ENCODE measurements at places on chromosomes 2 and 18. TPM values are rescaled to one million over a fixed set of nuclear protein-coding genes. Genes with fewer than 3 reads are reported as not detected.

DNA sequence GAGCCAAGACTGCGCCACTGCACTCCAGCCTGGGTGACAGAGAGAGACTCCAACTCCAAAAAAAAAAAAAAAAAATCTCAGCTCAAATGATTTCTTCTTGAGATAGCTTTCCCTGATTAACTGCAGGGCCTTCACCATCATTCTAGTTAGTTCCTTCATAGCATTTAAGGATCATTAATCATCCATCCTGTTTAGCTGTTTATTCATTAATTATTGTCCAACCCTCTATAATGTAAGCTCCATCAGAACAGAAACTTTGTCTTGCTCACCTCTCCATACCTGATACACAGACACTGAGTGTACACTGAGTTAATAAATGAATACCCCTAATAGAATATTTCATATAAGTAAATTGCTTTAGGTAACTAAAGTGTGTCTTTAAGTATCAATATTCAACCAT lies 42.2 kb upstream of the ENOSF1 start:
- H3K4me1 ChIP-seq = no peaks in the 10 kb centered on the region
- DNase-seq = no peak
- no peaks in the 10 kb centered on the region for H3K27me3 ChIP-seq
- no peak overlapping the region for H3K27ac ChIP-seq
- H3K36me3 ChIP-seq = no peaks in the 10 kb centered on the region

DNA sequence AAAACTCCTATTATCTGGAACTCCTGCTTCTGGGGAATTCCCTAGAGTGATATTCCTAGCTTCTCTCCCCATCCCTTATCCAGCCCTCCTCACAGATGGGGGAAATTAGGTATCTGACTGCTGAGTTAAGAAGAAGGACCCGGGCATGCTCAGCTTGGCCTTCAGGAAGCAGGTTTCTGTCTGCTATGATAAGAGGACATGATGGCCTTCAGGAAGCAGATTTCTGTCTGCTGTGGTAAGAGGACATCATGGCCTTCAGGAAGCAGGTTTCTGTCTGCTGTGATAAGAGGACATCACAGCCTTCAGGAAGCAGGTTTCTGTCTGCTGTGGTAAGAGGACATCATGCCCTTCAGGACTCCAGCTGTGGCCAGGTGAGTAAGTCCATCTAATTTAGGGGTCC lies 65.2 kb downstream of the PLEKHM3 start:
- DNase-seq = no peak
- no peak overlapping the region for H3K27ac ChIP-seq
- H3K4me3 ChIP-seq = no peak overlapping the region
- no peaks in the 10 kb centered on the region for H3K4me1 ChIP-seq
- peaks cover 6% of the 10 kb centered on the region for H3K36me3 ChIP-seq

DNA sequence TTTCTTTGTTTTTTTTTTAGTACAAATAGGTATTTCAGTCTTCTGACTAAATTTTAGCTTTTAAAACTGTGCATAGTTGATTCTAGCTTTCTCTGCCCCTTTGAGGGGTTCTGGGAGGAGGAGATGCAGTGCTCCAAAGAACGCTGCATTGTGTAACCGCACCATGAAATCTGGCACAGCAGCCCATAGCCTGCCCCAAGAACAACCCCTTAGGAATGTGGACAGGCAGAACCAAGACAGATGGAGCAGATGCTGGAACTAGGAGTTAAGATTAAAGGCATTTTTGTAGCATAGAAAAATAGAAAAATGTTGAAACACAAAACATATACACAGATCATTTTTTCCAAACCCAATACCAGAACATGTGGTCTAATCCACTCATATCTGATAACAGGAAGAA lies 187.5 kb downstream of the SCG2 start:
- no peaks in the 10 kb centered on the region for H3K27me3 ChIP-seq
- no peak overlapping the region for H3K27ac ChIP-seq
- no peaks in the 10 kb centered on the region for H3K4me1 ChIP-seq
- H3K36me3 ChIP-seq = no peaks in the 10 kb centered on the region

DNA sequence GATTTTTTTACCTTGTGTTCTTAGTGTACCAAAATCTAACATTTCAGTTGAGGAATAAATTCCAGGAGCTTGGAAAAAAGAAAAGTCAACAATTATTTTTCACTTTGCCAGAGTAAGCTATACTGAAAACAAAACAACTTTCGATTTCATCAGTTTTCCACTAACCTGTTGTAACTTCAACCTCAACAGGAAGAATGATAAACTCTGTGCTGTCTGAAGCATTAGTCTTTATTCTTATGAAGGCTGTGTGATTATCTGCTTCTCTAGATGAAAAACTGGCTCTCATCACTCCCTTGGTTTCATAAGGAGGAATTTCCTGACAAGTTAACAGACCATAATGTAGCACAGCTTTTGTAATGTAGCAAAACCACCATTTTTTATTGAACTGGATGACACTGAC lies 121.2 kb downstream of the ZAP70 start:
- no peak for DNase-seq
- H3K27me3 ChIP-seq = no peaks in the 10 kb centered on the region
- H3K4me3 ChIP-seq = no peak overlapping the region
- no peak overlapping the region for H3K27ac ChIP-seq

GRCh38 chr2:24360963-24361330 lies 611 bp upstream of the ITSN2 start:
- H3K36me3 ChIP-seq = no peaks in the 10 kb centered on the region
- DNase-seq = no peak
- peak overlapping the region; percentile 97 for H3K27ac ChIP-seq
- no peaks in the 10 kb centered on the region for H3K27me3 ChIP-seq

DNA sequence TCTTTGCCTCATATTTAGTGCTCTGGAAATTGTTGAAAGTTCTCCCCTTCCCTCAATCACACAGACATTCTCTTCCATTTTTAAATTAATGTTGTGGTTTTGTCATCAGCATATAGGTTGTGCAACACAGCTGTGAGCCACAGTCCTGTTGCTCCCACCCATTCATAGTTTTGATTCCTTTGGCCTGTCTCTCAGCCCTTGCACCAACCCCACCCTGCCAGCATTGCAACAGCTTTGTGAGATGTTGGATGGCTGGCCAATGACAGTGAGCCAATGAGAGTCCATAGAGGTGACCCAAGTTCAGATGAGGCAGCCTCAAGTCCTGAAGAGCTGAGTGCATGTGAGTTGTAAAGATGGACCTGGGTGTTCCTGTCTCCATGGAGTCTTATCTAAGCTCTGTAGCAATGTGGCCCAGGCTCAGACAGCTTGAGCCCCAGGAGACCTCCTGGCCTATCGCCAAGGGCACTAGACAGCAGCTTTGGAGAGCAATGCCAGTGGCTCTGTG lies 775.5 kb downstream of the RNF144A start:
- H3K27ac ChIP-seq = no peak overlapping the region
- no peak overlapping the region for H3K4me3 ChIP-seq
- H3K4me1 ChIP-seq = no peaks in the 10 kb centered on the region
- H3K27me3 ChIP-seq = no peaks in the 10 kb centered on the region
- DNase-seq = no peak

GRCh38 chr2:181658444-181658843 lies 1.5 kb upstream of the CERKL start:
- no peak for DNase-seq
- no peaks in the 10 kb centered on the region for H3K27me3 ChIP-seq
- H3K27ac ChIP-seq = no peak overlapping the region
- no peaks in the 10 kb centered on the region for H3K36me3 ChIP-seq
- H3K4me1 ChIP-seq = peaks cover 17% of the 10 kb centered on the region

- H3K4me1 ChIP-seq = no peaks in the 10 kb centered on the region
- H3K27ac ChIP-seq = no peak overlapping the region
- no peaks in the 10 kb centered on the region for H3K36me3 ChIP-seq
- no peak for DNase-seq
- H3K4me3 ChIP-seq = no peak overlapping the region
Observed at GRCh38 chr2:165497659-165498317, 28.3 kb downstream of the CSRNP3 start.

The EFR3B gene
- 0.12 TPM for total RNA-seq

The PIEZO2 gene
- not detected for total RNA-seq

The MC4R gene
- total RNA-seq = not detected

DNA sequence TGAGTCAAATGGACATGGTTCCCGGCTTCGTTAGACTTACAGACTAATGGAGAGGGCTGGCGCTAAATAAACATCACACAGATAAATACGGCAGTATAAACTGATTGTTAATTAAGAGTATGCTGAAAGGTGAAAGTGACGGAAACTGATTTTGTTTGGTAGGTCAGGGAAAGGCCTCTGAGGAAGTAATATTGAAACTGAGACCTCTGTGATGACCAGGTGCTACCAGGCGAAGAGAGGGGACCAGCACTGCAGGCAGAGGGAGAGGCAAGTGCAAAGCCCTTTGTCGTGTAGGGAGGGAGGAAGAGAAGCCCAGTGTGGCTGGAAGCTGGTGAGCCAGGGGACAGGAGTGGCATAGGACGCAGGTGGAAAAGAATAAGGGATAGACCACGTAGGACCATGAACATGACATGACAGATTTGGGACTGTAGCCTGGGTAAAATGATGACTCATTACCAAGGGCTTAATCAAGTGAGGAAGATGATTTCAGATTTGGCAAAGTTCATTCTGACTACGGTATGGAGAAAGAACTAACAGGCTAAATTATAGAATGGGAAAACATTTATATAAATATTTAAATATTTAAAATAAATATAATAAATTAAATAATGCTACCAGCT lies 433.1 kb downstream of the NCKAP5 start:
- no peak for DNase-seq
- H3K27me3 ChIP-seq = no peaks in the 10 kb centered on the region
- H3K4me1 ChIP-seq = no peaks in the 10 kb centered on the region
- no peaks in the 10 kb centered on the region for H3K36me3 ChIP-seq

GRCh38 chr2:150710041-150710440 lies 222.6 kb upstream of the RND3 start:
- no peaks in the 10 kb centered on the region for H3K4me1 ChIP-seq
- no peak overlapping the region for H3K4me3 ChIP-seq
- no peaks in the 10 kb centered on the region for H3K36me3 ChIP-seq
- no peaks in the 10 kb centered on the region for H3K27me3 ChIP-seq

- H3K36me3 ChIP-seq = no peaks in the 10 kb centered on the region
- no peak overlapping the region for H3K4me3 ChIP-seq
- H3K27ac ChIP-seq = no peak overlapping the region
- H3K27me3 ChIP-seq = no peaks in the 10 kb centered on the region
Observed at GRCh38 chr18:75607701-75608100, 180.2 kb upstream of the SMIM21 start.

DNA sequence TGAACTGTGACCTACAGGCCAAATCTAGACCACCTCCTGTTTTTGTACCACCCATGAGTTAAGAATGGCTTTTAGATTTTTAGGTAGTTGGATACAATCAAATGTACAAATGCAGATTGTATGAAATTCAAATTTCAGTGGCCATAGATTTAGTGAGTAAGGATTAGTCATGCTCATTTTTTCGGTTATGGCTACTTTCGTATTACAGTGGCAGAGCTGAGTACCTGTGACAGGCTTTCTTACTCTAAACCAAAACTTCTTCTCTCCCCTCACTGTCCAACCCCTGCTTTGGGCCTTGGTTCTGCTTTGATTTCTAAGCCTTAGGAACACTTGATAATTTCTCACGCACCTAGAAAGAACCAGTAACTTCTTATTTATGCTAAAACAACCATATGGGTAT lies 82.1 kb downstream of the CDC42EP3 start:
- H3K27me3 ChIP-seq = no peaks in the 10 kb centered on the region
- no peaks in the 10 kb centered on the region for H3K36me3 ChIP-seq
- peaks cover 12% of the 10 kb centered on the region for H3K4me1 ChIP-seq
- no peak overlapping the region for H3K27ac ChIP-seq
- DNase-seq = no peak

- H3K27ac ChIP-seq = no peak overlapping the region
- H3K4me1 ChIP-seq = no peaks in the 10 kb centered on the region
- H3K36me3 ChIP-seq = no peaks in the 10 kb centered on the region
- peaks cover 4% of the 10 kb centered on the region for H3K27me3 ChIP-seq
- no peak overlapping the region for H3K4me3 ChIP-seq
Observed at GRCh38 chr2:208164951-208165755, 1.8 kb upstream of the CRYGA start.

The GPR45 gene
- total RNA-seq = not detected

The UGT1A4 gene
- not detected for total RNA-seq

- H3K27me3 ChIP-seq = no peaks in the 10 kb centered on the region
- peak overlapping the region; percentile 59 for H3K4me3 ChIP-seq
- H3K36me3 ChIP-seq = no peaks in the 10 kb centered on the region
- no peak overlapping the region for H3K27ac ChIP-seq
- DNase-seq = peak; percentile 41
- H3K4me1 ChIP-seq = peaks cover 17% of the 10 kb centered on the region
Observed at GRCh38 chr2:73111073-73112025, 1.4 kb downstream of the RAB11FIP5 start.

- H3K36me3 ChIP-seq = no peaks in the 10 kb centered on the region
- no peaks in the 10 kb centered on the region for H3K4me1 ChIP-seq
- no peak overlapping the region for H3K27ac ChIP-seq
- no peaks in the 10 kb centered on the region for H3K27me3 ChIP-seq
- no peak for DNase-seq
- no peak overlapping the region for H3K4me3 ChIP-seq
Observed at GRCh38 chr2:183759033-183759432, 634.8 kb downstream of the NUP35 start.

The SCTR gene
- not detected for total RNA-seq

- no peak overlapping the region for H3K4me3 ChIP-seq
- DNase-seq = no peak
- no peaks in the 10 kb centered on the region for H3K27me3 ChIP-seq
- no peak overlapping the region for H3K27ac ChIP-seq
Observed at GRCh38 chr18:73881396-73881917, 266.2 kb downstream of the FBXO15 start.

The MAPK4 gene
- not detected for total RNA-seq

- no peak for DNase-seq
- H3K4me1 ChIP-seq = no peaks in the 10 kb centered on the region
- no peak overlapping the region for H3K27ac ChIP-seq
- H3K36me3 ChIP-seq = peaks cover 4% of the 10 kb centered on the region
Observed at GRCh38 chr2:144003460-144004075, 516.4 kb downstream of the ZEB2 start.

The KCNJ13 gene
- not detected for total RNA-seq

- H3K4me3 ChIP-seq = no peak overlapping the region
- no peak overlapping the region for H3K27ac ChIP-seq
- DNase-seq = no peak
- no peaks in the 10 kb centered on the region for H3K36me3 ChIP-seq
- no peaks in the 10 kb centered on the region for H3K4me1 ChIP-seq
Observed at GRCh38 chr2:27967076-27967475, 76.5 kb downstream of the BABAM2 start.

DNA sequence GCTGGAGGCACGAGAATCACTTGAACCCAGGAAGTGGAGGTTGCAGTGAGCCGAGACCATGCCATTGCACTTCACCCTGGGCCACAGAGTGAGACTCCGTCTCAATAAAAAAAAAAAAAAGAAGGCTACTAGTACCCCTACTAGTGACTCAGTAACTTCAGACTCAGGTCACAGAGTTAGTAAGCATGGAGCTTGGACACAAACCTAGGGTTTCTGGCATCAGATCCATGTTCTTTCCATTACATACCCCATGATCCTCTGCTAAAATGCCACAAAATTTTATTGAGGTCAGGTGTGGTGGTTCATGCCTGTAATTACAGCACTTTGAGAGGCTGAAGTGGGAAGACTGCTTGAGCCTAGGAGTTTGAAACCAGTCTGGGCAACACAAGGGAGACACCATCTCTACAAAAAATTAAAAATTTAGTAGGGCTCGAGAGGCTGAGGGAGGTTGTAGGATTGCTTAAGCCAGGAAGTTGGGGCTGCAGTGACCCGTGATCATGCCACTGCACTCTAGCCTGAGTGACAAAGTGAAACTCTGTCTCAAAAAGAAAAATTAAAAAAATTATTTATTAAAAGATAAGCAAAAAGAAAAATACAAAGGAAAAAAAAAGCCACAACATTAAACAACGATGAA lies 45.1 kb downstream of the DHX57 start:
- no peak overlapping the region for H3K4me3 ChIP-seq
- H3K4me1 ChIP-seq = peaks cover 7% of the 10 kb centered on the region
- H3K27me3 ChIP-seq = no peaks in the 10 kb centered on the region
- no peak overlapping the region for H3K27ac ChIP-seq
- peaks cover 27% of the 10 kb centered on the region for H3K36me3 ChIP-seq

GRCh38 chr2:117997872-117998454 lies 15.9 kb downstream of the CCDC93 start:
- no peaks in the 10 kb centered on the region for H3K27me3 ChIP-seq
- H3K4me1 ChIP-seq = peaks cover 1% of the 10 kb centered on the region
- no peak for DNase-seq
